ENCODE measurements at places on chromosomes 4 and X. TPM values are rescaled to one million over a fixed set of nuclear protein-coding genes. Genes with fewer than 3 reads are reported as not detected.

The WDR17 gene
- total RNA-seq: 0.75 TPM

DNA sequence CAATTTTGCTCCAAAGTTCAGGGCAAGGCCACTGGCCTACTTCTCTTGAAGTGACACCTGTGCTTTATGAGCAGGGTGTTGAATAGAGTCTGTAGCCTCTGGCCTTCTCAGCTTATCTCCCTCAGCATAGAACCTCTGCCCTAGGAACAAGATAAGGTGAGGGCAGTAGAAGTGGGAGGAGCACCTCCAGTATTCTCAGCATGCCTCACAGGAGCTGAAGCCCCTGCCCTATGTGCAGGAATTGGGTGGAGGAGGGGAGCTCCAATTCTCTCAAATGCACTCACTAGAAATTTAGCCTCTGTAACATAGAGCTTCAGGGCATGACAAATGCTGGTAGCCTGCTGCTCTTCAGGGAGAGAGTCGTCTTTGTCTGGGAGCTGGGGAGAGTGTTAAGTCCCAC, 479.3 kb downstream of the IL1RAPL1 start:
- H3K27ac ChIP-seq: no peak overlapping the region
- H3K4me1 ChIP-seq: no peaks in the 10 kb centered on the region
- H3K27me3 ChIP-seq: no peaks in the 10 kb centered on the region

- H3K4me3 ChIP-seq: no peak overlapping the region
- no peaks in the 10 kb centered on the region for H3K4me1 ChIP-seq
- no peak overlapping the region for H3K27ac ChIP-seq
- no peak for DNase-seq
- H3K27me3 ChIP-seq: no peaks in the 10 kb centered on the region
These were observed 378.4 kb downstream of the ANKRD50 start for GRCh38 chr4:124334119-124334518.

The PAK3 gene
- 0.44 TPM for total RNA-seq

- no peaks in the 10 kb centered on the region for H3K27me3 ChIP-seq
- DNase-seq: no peak
- no peaks in the 10 kb centered on the region for H3K4me1 ChIP-seq
These were observed 9.5 kb downstream of the MAB21L2 start for GRCh38 chr4:150591406-150591805.

- no peaks in the 10 kb centered on the region for H3K4me1 ChIP-seq
- no peak overlapping the region for H3K4me3 ChIP-seq
- H3K27me3 ChIP-seq: no peaks in the 10 kb centered on the region
- no peak for DNase-seq
These were observed 330.9 kb downstream of the GBA3 start for GRCh38 chr4:23023666-23024065.

DNA sequence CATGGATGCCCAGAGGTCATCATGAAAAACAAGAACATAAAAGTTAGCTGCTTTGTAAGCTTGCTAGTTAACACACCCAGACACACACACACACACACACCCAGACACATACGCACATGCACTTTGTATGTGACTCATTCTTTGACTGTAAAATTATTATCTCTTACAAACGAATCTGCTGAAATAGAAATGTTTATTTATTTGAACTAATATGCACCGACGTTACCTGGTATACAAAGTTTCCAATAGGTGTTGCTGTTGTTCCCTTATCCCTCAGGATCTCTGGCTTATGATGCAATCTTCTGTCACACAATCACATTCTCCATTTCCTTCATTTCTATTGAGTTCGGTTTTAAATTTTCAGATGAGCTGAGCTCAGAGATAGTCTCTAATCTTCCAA, 209.3 kb downstream of the PTTG2 start:
- H3K27ac ChIP-seq: no peak overlapping the region
- H3K4me3 ChIP-seq: no peak overlapping the region
- H3K27me3 ChIP-seq: no peaks in the 10 kb centered on the region
- no peak for DNase-seq
- no peaks in the 10 kb centered on the region for H3K4me1 ChIP-seq

DNA sequence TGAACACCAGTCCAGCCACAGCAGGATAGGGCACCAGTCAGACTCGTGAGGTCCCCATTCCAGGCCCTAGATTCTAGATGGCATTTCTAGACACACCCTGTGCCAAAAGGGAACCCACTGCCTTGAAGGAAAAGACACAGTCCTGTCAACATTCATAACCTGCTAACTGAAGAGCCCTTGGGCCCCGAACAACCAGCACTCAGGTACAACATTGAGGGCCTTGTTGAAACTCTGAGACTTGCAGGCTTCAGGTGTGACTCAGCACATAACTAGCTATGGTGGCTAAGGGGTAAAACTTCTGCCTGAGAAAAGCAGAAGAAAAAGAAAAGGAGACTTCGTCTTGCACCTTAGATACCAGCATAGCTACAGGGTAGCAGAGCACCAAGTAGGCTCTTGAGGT, 252.9 kb upstream of the GRID2 start:
- H3K36me3 ChIP-seq: no peaks in the 10 kb centered on the region
- no peaks in the 10 kb centered on the region for H3K27me3 ChIP-seq
- no peak for DNase-seq
- no peak overlapping the region for H3K4me3 ChIP-seq

DNA sequence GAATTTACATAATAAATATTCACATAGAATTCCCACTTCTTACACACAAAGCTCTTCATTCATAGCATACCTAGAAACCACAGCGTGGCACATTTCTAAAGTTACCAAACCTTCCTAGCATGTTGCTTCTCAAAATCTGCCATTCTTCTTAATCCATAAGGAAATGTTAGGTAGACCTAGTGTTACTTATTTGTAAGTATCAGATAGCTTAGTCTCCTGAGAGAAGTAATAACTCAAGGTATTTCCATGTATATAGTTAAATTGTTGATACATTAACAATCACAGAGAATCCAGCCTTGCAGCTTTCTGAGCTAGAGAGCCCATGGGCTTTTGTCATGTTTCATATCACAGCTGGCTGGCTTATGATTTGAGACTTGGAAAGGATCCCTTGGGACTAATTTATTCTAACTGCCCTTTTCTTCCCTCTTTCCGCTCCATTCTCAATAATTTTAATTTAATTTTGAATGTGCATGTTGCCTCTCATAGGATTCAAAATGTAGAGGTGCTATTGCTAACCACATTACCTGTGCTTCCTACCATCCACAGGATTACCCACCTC, 17.6 kb downstream of the SH3RF1 start:
- no peak overlapping the region for H3K27ac ChIP-seq
- no peaks in the 10 kb centered on the region for H3K36me3 ChIP-seq
- H3K4me3 ChIP-seq: no peak overlapping the region
- H3K4me1 ChIP-seq: peaks cover 53% of the 10 kb centered on the region

The SNCA gene
- 4.6 TPM for total RNA-seq

DNA sequence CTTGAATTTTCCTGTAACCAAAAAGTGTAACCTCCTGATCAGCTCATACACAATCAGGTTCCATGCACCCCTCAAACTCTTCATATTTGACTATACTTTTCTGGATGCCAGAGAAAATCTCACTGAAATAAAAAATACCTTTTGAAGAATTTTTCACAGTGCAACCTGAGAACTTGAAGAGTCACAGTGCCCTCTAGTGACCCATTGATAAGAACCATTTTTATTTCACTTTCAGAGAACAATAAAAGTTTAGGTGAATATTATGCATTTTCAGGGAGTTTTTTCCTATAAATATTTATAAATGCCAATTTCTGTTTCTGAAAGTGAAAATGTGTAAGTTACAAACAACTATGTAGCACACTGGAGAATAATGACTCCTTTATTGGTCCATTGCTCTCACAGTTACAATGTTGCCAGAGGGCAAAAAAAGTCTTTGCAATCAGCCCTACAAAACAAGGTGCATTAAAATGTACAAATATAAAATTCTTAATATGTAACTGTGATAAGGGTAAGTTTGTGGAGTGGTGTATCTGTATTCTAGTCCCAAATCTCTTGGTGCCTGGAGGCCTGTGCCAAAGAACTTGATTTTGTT, 153.6 kb upstream of the INTU start:
- no peak for DNase-seq
- no peak overlapping the region for H3K27ac ChIP-seq
- no peaks in the 10 kb centered on the region for H3K36me3 ChIP-seq
- H3K27me3 ChIP-seq: no peaks in the 10 kb centered on the region
- no peaks in the 10 kb centered on the region for H3K4me1 ChIP-seq

DNA sequence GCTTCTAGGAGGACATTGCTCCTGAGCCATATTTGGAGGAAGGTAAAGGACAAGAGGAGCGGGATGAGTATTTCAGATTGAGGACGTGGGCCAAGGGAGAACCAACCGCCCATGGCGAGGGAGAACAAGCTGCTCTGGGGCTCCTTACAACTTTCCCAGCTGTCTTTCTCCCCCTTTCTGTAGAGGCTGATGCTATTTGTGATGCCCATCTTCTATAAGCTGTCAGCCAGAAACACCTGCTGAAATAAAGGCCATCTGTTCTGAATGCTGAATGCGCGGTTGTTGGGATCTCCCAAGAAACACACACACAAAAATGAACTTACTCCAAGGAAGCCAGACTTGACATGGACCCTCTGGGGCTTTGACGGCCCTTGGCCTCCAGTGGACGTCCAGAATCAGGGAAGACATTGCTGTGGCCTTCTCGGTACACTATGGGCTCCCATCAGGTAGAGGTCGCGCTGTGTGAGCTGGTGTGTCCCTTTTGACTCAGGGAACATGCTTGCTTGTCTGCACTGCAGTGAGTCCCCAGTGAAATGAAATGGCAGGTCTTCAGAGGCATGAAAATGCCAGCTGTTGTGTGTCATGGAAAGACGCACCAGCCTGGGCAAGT, 30.9 kb downstream of the RWDD4 start:
- no peak overlapping the region for H3K27ac ChIP-seq
- no peak for DNase-seq
- H3K36me3 ChIP-seq: no peaks in the 10 kb centered on the region
- H3K4me1 ChIP-seq: no peaks in the 10 kb centered on the region
- H3K27me3 ChIP-seq: no peaks in the 10 kb centered on the region
- H3K4me3 ChIP-seq: no peak overlapping the region

GRCh38 chr4:55297346-55297745, 48.7 kb upstream of the SRD5A3 start:
- H3K27ac ChIP-seq: no peak overlapping the region
- H3K36me3 ChIP-seq: no peaks in the 10 kb centered on the region

The SERTM2 gene
- not detected for total RNA-seq

DNA sequence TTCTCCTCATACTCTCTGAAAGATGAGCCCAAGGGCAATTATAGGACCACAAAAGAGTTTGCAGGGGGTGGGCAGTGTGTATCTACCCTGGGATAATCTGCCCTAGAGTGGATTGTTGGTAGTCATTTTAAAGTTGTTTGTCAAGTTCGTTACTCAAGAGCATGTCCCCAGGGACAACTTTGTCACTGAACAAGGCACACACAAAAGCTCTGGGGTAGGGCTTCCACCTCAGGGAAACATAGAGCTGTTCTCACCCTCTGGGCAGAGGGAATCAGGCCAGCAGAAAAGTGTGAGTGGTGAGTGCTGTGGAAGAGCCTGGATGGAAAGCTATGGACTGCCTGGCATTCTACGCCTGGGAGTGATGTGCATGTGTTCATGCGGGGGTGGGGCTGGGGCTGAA, 23.3 kb upstream of the LEF1 start:
- DNase-seq: no peak
- no peak overlapping the region for H3K4me3 ChIP-seq

The NOX1 gene
- total RNA-seq: not detected

- DNase-seq: peak; percentile 22
- H3K27ac ChIP-seq: no peak overlapping the region
- no peaks in the 10 kb centered on the region for H3K36me3 ChIP-seq
- no peaks in the 10 kb centered on the region for H3K4me1 ChIP-seq
- H3K27me3 ChIP-seq: peaks cover 32% of the 10 kb centered on the region
These were observed 3.4 kb upstream of the CPLX1 start for GRCh38 chr4:829291-829690.

Data from psoas muscle (tissue), 8 donors.